KBM-7 (cell line): ENCODE measurements at places on chromosomes 7 and 10.
A peak's percentile ranks its signal among the peaks of the same experiment; 100 is the strongest.

- no peak for DNase-seq
Measured at GRCh38 chr10:80283536-80284199, 5.8 kb downstream of the MAT1A start.

DNA sequence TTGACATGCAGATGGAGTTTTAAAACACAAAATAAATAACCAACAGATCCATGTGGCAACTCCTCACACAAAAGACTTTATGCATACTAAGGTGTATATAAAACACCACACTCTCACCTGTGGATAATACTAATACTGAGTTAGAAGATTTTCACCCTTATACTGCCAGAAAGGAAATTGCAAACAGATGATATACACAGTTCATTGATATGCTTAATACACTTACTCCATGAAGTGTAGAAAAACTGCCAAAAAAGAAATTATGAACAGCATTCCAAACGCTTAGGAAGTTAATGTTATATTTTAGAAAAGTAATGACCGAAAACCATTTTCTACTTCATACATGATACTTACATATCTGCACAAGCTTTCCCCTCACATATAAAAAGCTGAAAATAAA is 17.6 kb upstream of the SNX13 start:
- DNase-seq = no peak

DNA sequence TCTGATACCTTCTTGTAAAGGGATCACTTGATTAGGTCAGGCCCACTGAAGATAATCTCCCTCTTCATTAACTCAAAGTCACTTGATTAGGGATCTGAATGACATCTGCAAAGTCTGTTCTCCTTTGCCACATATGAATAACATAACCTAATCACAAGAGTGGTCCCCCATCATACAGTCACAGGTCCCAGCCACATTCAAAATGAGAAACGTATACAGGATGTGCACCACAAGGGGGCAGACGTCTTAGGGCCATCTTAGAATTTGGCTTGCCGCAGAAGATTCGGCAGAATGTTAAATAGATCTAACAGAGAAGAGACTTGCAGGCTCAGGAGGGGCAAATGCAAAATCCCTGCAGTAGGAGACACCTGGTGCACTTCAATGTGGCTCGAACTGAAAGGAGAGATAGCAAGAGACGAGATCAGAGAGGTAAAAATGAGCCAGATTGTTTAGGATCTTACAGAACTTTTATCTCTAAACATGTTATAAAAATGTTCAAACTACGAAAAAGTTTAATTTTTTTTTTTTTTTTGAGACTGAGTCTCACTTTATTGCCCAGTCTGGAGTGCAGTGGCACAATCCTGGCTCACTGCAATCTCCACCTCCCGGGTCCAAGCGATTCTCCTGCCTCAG is 10.4 kb upstream of the SMC3 start:
- DNase-seq = peak; percentile 66

DNA sequence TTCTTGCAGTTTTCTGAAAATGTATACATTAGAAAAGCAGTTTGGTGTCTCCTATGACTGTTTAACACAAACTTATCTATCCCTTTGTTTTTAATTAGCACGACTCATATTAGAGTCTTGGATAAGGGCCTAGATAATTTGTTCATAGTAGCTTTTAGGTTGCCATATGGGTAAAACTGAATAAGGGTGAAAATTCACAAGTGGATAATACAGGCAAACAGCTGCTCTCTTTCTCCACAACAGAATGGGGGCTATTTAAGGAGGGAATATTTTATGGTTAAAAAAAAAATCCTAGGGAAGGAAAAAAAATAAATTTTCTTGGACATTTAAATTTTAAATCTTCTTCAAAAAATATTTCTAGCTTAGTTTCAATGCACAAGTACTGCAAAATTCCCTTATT is 1416.1 kb downstream of the GATA3 start:
- DNase-seq = no peak

DNA sequence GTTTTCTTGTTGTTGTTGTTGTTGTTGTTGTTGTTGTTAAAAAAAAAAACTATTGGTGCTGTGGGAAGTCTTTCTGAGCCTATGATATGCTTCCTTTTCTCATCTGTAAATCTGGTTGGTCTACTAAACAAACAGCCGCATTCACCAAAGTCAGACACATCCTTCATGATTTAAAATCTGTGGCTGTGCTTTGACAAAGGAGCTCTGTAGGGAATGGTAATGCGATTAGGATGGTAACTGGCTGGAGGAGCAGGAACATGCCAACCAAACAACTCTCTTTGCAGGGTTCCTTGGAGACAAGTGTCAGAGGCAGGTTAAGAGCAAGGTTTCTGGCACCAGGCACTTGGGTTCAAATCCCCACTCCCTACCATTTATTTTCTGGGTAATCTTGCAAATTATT is 14.9 kb upstream of the SP4 start:
- DNase-seq = no peak

DNA sequence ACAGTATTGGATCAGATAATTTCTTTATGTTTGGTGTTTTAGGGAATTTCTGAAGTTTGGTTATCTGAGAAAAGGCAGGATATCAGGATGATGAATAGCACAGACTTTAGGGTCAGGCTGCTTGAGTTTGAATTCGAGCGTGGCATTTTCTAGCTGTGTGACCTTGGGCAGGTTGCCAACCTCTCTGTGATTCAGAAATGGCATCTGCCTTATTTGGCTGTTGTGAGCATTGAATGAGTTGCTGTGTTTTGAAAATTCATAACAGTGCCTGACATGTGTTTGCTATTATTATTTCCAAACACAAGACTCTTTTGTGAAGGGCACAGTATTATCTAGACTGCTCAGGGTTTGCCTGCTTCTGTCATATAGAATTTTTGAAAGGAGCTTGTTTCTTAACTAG is 66.9 kb downstream of the NXPH1 start:
- no peak for DNase-seq

DNA sequence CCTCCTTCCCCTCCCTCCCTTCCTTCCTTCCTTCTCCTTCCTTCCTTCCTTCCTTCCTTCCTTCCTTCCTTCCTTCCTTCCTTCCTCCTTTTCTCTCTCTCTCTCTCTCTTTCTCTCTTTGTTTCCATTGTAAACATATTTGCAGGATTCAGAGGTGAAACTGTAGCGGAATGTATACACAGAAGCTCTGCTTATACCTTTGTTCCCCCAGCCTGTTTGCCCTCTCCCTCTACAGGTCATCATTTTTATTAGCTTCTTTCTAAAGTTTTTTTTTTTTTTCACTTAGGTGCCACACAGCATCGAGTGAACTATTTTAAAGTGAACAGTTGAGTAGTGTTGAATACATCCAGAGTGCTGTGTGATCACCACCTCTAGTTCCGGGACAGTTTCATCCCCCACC is 20.7 kb downstream of the SDK1 start:
- no peak for DNase-seq

- DNase-seq = no peak
Measured at GRCh38 chr7:35257251-35258124, 3.6 kb upstream of the TBX20 start.

GRCh38 chr7:70319057-70319456 is 720.8 kb downstream of the AUTS2 start:
- no peak for DNase-seq

GRCh38 chr7:115559877-115560276 is 470.7 kb downstream of the TFEC start:
- no peak for DNase-seq

DNA sequence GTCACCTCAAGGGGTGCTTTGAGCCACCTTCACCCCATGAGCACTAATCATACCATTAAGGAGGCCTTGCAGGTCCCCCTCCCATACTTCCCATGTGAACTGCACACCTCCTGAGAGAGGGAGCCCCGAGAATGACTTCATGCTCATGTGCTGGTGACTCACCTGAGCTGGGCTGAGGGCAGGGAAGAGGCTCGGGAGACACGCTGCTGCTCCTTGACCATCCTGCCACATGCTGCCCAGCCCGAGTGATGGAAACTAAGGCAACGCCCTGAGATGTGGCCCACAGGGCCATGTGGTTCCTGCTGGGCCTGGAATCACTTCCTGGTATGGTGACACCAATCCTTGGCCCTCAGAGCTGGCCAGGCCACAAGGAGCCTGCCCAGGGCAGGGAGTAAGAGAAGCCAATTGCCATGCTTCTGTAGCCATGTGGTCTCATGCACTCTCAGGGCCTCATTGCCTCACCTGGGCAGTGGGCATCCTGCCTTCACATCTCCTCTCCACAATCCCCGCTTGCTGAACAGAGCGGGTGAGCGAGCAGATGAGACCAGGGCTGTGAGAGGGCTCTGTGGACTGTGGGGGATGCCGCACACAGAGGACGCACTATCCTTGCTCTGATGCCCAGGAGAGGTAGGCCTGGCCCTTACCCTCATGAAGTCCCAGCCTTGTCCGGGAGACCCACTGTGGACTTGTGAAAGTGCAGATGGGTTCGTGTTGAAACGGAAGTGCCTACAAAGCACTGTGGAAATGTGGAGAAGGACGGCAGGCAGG is 18.3 kb upstream of the PPIF start:
- no peak for DNase-seq

DNA sequence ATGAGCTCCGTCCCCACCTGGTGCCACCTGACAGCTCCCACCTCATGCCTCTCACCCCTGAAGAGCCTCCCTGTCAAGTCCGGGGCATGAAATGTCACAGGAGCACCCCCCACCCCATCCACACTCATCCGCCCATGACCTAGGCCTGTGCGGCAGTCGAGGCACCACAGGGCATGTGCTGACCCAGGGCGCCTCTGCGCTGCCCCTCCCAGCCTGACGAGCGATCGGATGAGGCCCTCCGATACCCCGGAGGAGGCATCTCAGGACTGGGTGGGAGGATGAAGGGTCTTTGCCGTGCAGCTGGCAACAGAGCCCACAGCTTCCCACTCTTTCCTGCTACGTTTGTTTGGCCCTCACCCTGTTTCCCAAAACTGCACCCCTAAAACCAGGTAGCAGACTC is 184.4 kb upstream of the TCERG1L start:
- DNase-seq = no peak

- peak; percentile 67 for DNase-seq
Measured at GRCh38 chr7:6256677-6257535, 15.5 kb downstream of the CYTH3 start.

DNA sequence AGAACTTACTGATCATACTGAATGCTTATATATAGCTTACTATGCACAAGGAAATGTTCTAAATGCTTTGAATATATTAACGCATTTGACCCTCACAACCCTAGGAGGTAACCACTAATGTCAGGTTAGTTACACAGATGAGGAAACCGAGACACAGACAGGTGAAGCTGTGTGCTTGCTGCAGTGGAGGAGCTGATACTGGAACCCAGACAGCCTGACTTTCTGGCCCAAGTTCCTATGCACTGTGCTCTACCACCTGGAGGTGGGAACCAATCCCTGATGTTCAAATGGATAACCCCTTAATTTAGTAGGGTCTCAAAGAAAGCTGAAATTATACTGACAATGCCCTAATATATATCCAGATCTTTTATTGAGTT is 119.6 kb downstream of the SORBS1 start:
- DNase-seq = no peak

- no peak for DNase-seq
Measured at GRCh38 chr10:93973748-93974445, 19.8 kb upstream of the PLCE1 start.

DNA sequence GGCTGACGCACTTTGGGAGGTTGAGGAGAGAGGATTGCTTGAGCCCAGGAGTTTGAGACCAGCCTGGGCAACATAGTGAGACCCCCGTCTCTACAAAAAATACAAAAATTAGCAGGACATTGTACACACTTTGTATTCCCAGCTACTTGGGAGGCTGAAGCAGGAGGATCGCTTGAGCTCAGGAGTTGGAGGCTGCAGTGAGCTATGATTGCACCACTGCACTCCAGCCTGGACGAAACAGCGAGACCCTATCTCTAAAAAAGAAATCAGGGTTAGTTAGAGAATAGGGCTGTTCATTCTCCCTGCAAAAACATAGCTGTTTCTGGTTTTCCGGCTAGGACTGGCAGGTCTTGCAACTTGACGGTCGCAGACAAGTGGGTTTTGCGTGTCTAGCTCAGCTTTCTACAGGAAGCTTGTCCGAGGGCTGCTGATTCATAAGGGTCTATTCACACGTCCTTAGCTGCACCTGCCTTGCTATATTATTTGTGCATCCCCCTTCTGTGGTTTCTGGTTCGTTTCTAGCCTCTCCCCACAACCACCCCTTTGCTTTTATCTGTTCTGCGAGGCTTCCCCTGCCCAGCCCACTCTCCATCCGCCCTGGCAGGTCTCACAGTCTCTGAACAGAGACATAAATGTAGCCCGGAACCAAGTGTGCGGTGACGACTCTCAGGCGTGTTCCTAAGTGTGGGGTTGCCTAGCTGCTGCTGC is 10.7 kb downstream of the AMZ1 start:
- peak; percentile 97 for DNase-seq

DNA sequence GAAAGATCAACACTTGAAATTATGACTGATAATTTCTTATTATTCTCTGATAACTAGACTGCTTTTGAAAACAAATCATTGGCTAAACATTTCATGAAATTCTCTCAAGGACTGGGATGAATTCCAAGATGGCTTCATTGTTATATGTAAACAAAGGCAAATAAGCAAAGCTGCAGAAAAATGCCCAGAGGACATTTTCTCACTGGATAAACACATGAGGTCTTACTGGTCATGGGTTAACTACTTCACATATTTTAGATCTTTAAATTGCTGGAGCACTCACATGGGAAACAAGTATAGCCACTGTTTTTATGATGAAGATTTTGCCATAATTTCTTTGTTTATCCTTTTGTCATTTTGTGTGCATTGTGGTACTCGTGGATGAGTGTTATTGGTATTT is 239.1 kb downstream of the PHF14 start:
- no peak for DNase-seq

DNA sequence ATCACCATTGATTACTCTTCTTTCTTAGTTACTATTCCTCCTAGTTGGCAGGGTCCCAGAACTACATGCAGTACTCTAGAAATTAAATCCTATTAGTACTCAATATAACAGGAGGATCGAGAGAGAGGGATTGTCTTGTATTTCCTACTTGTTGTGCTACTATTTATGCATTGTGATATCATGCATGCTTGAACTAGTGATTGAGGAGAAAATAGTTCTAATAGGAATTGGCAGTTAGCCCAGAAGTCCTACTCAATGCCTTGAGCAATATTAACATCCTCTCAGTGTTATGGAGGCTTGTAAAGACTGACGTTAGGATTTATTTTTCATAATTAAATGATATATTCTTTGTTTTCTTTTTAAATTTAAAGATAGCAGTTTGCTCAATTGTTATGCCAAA is 67.4 kb downstream of the FOXP2 start:
- DNase-seq = no peak

DNA sequence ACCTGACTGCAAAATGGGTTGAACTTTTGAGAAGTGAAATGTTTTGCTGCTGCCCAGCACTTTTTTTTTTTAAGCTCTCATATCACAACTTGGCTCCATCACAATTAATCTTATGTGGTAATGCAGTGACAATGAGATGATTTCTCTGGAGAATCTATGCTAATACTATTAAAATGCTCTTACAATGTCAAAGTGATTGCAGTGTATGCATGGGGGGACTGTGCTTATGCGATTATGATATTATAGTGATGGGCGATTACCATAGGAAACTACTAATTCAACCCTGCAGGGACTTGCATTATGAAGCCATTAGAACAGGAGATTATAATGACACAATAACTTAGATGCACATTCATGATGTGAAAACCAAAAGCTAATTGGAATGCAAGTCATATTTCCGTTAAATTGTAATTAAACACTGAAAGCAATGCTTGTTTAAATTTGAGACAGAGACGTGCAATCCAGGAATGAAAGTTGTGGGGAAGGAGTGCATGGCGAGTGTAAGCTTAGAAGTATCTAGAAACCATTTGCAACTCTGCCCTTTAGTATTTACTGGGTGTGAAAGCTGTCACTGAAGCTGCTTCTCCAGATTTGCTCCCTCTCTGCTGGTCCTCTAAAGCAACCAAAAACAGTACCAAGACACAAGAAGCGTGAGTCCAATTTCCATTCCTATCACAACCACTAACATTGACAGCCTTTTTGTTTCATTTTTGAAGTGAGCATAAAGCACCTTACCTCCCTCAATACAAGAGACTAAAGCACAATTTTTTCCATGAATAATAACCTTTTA is 21.6 kb downstream of the PTER start:
- DNase-seq = no peak
